Esophagus squamous epithelium (tissue), 5 donors: ENCODE measurements at places on chromosomes 4 and X. TPM values are rescaled to one million over a fixed set of nuclear protein-coding genes. Genes with fewer than 3 reads are reported as not detected.
A peak's percentile ranks its signal among the peaks of the same experiment; 100 is the strongest.

PAGE1 gene
- total RNA-seq = not detected

ADAMTS3 gene
- 0.15 TPM for total RNA-seq

KLB gene
- total RNA-seq = 0.34 TPM

SLC7A11 gene
- 1.5 TPM for total RNA-seq

NCAPG gene
- total RNA-seq = 6.6 TPM

OPHN1 gene
- 2.6 TPM for total RNA-seq

GRCh38 chr4:73172161-73172560, 86.4 kb downstream of the ANKRD17 start:
- no peaks in the 10 kb centered on the region for H3K27me3 ChIP-seq
- H3K27ac ChIP-seq = no peak overlapping the region
- DNase-seq = no peak
- H3K4me1 ChIP-seq = no peaks in the 10 kb centered on the region
- H3K4me3 ChIP-seq = no peak overlapping the region
- H3K36me3 ChIP-seq = peaks cover 4% of the 10 kb centered on the region

- no peak overlapping the region for H3K4me3 ChIP-seq
- H3K27me3 ChIP-seq = no peaks in the 10 kb centered on the region
- no peaks in the 10 kb centered on the region for H3K4me1 ChIP-seq
- H3K36me3 ChIP-seq = no peaks in the 10 kb centered on the region
Observed at GRCh38 chr4:52873191-52873590, 11.1 kb downstream of the RASL11B start.

GRCh38 chr4:128819082-128819742, 9.7 kb downstream of the JADE1 start:
- no peaks in the 10 kb centered on the region for H3K27me3 ChIP-seq
- no peak overlapping the region for H3K27ac ChIP-seq
- DNase-seq = no peak

- no peaks in the 10 kb centered on the region for H3K4me1 ChIP-seq
- no peak overlapping the region for H3K27ac ChIP-seq
- no peak for DNase-seq
- H3K4me3 ChIP-seq = no peak overlapping the region
- no peaks in the 10 kb centered on the region for H3K27me3 ChIP-seq
- no peaks in the 10 kb centered on the region for H3K36me3 ChIP-seq
Observed at GRCh38 chrX:95885074-95885473, 799.6 kb upstream of the DIAPH2 start.

GRCh38 chrX:19855700-19856381, 31.6 kb downstream of the SH3KBP1 start:
- H3K27me3 ChIP-seq = no peaks in the 10 kb centered on the region
- no peak overlapping the region for H3K27ac ChIP-seq
- no peak overlapping the region for H3K4me3 ChIP-seq
- no peak for DNase-seq
- no peaks in the 10 kb centered on the region for H3K4me1 ChIP-seq

DNA sequence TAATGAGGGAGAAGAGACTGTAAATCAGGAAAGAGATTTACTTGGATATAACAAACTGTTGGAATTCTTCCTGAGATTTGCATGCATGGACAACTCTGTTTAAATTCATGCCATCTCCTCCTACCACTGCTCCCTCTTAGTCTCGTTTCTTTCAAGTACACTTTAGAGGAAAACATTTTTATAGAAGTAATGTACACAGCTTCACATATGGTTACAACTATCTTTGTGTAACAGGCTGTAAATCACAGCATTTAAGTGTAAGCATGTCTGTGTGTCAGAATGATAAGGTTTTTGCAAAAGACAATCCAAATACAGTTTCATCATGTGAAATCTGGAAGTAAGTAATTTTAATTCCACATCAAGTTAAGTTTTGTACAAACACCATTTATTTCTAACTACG, 21.5 kb upstream of the ENPEP start:
- H3K27me3 ChIP-seq = peaks cover 4% of the 10 kb centered on the region
- no peak for DNase-seq
- no peak overlapping the region for H3K27ac ChIP-seq
- no peak overlapping the region for H3K4me3 ChIP-seq
- H3K36me3 ChIP-seq = no peaks in the 10 kb centered on the region

DNA sequence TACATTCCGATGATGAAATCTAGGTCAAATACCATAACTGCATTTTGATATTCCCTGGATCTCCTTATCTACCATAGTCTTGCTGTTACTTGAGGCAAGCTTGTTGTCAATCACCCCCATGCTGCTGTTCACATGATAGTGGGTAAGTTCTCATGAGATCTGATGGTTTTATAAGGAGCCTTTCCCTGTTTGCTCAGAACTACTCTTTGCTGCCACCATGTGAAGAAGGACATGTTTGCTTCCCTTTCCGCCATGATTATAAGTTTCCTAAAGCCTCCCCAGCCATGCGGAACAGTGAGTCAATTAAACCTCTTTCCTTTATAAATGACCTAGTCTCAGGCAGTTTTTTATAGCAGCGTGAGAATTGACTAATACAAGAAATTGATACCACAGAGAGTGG, 432.0 kb downstream of the GLUD2 start:
- no peak for DNase-seq
- H3K4me3 ChIP-seq = no peak overlapping the region
- H3K27ac ChIP-seq = no peak overlapping the region
- no peaks in the 10 kb centered on the region for H3K36me3 ChIP-seq

DNA sequence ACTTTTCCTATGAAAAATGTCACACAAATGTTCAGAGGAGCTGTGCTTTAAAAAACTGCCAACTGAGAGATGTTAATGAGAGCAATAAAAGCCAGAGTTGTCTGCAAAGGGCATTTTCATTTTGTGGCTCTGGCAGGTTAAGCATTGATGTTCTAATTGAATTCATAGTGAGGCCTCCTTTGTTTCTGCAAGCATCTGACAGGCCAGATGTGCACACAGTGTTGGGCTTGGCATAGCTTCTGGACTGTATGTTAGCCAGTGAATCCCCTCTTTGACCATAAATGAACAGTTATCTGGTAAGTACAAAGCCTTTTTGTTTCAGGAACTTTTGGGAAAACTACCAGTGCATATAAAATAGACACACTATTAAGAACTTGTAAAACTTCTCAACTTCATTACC, 81.9 kb downstream of the JADE3 start:
- H3K36me3 ChIP-seq = peaks cover 12% of the 10 kb centered on the region
- H3K27me3 ChIP-seq = no peaks in the 10 kb centered on the region
- H3K4me3 ChIP-seq = no peak overlapping the region

- H3K4me3 ChIP-seq = no peak overlapping the region
- DNase-seq = no peak
- H3K27ac ChIP-seq = no peak overlapping the region
- H3K36me3 ChIP-seq = no peaks in the 10 kb centered on the region
Observed at GRCh38 chr4:64340218-64341110, 68.8 kb downstream of the TECRL start.

- DNase-seq = no peak
- no peak overlapping the region for H3K4me3 ChIP-seq
- no peaks in the 10 kb centered on the region for H3K36me3 ChIP-seq
- H3K27me3 ChIP-seq = no peaks in the 10 kb centered on the region
- no peak overlapping the region for H3K27ac ChIP-seq
Observed at GRCh38 chr4:134174271-134174670, 27.3 kb downstream of the PABPC4L start.

DNA sequence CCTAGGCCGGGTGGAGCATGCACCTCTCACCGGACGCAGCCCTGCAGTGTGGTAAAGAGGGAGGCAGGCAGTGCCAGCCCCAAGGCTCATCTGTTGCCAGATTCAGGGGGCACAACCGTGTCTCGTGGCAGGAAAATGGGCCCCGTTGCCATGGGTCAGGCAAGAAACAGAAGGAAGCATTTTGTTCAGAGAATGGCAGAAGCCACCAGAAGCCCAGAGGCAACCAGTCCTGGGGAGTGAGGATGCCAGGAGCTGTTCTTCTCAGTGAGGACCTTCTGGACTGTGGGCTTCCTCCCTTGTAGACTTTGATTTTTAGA, 12.5 kb upstream of the UVSSA start:
- H3K4me1 ChIP-seq = no peaks in the 10 kb centered on the region
- H3K27me3 ChIP-seq = no peaks in the 10 kb centered on the region
- no peak overlapping the region for H3K27ac ChIP-seq
- no peak for DNase-seq

DNA sequence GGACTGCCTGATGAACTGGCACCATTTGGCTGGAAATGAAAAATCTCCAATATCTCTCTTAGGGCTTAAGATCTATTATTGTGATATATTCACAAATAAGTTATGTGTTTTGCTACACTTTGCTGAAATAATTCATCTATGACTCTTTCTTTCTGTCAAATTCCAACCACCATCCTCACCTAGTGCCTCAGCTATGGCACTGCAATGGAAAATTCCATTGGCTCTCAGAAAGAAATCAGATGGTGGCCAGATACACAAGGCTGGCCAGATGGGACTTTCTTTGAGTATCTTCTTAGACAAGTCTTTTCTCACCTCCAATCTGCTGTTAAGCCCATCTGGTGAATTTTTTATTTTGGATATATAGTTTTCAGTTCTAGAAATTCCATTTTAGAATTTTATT, 28.0 kb downstream of the NAT8L start:
- no peak overlapping the region for H3K4me3 ChIP-seq
- DNase-seq = no peak
- no peaks in the 10 kb centered on the region for H3K4me1 ChIP-seq
- H3K36me3 ChIP-seq = no peaks in the 10 kb centered on the region

- H3K4me1 ChIP-seq = peaks cover 7% of the 10 kb centered on the region
- H3K36me3 ChIP-seq = no peaks in the 10 kb centered on the region
- no peak overlapping the region for H3K27ac ChIP-seq
- H3K27me3 ChIP-seq = no peaks in the 10 kb centered on the region
- DNase-seq = no peak
- no peak overlapping the region for H3K4me3 ChIP-seq
Observed at GRCh38 chrX:153777261-153778090, 3.4 kb upstream of the SRPK3 start.

- DNase-seq = no peak
- H3K4me3 ChIP-seq = no peak overlapping the region
- no peaks in the 10 kb centered on the region for H3K4me1 ChIP-seq
- H3K27me3 ChIP-seq = no peaks in the 10 kb centered on the region
- no peak overlapping the region for H3K27ac ChIP-seq
- H3K36me3 ChIP-seq = no peaks in the 10 kb centered on the region
Observed at GRCh38 chr4:1126506-1126905, 13.1 kb upstream of the RNF212 start.

DNA sequence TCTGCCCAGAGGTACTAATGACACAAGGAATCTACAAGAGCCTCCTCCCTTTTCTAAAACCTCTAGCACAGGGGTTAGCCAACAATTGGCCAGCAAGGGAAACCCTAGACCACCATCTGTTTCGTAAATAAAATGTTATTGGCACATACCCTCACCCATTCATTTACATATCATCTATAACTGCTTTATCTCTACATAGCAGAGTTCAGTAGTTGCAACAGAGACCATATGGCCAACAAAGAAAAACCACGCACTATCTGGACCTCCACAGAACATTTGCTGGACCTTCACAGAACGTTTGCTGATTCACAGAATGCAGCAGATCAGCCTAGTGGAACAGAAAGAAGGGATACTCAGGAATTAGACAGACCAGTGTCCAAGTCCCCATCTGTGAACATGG, 9.4 kb downstream of the SLC2A9 start:
- no peak overlapping the region for H3K4me3 ChIP-seq
- DNase-seq = no peak
- H3K27me3 ChIP-seq = no peaks in the 10 kb centered on the region
- no peaks in the 10 kb centered on the region for H3K36me3 ChIP-seq

DNA sequence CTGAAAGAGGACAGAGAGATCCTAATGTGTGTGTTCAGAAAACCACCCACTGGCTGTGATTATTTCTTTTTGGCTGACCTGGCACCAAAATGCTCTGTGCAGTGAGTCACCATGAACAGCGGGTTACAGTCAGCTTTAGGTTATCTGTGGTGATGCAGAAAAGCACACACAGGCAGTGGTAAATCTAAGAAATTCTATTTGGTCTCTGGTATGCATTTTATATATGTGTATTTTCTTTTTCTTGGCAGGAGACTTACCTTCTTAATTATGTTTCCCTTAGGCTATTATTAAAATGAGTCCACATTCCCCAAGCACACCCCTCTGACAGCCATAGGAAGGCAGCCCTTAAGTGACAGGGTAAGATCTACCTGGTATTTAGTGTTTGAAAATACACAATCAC, 79.1 kb upstream of the TFDP3 start:
- no peak overlapping the region for H3K27ac ChIP-seq
- no peak for DNase-seq
- H3K36me3 ChIP-seq = no peaks in the 10 kb centered on the region
- no peaks in the 10 kb centered on the region for H3K4me1 ChIP-seq
- no peak overlapping the region for H3K4me3 ChIP-seq
- no peaks in the 10 kb centered on the region for H3K27me3 ChIP-seq

DNA sequence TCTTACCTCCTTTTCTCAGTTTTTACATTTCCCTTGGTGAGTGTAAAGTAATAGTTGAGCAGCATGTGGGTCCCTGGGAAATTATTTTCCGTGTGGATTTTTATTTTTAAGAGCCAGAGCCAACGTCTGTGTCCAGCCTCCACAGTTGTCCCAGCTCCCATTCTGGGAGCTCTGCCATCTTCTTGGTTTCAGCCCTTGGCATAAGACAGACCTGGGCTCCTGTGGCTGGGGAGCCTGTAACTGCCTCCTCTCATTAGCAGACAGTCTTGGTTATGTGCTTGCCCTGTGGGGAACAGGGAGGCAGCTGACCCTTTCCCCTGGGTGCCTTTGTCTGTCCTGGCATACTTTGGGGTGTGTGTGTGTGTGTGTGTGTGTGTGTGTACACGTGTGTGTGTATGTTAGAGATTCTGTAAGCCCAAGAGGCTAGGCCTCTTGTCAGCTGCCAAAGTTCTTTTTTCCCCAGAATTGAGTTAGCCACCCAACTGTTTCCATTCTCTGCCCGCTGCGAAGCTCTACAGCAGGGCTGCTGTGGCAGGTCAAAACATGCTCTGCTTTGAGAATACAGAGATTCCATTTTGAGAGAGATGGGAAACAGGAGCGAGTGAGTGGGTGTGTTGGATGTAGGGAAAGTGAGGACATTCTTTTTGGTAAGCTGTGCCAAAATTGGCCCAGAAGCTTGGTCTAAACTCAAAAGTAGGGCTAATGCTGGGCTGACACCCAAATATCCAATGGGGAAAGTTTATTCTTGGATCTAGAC, 140.7 kb downstream of the TMEM164 start:
- no peaks in the 10 kb centered on the region for H3K27me3 ChIP-seq
- H3K27ac ChIP-seq = peak overlapping the region; percentile 4
- DNase-seq = no peak
- H3K4me1 ChIP-seq = peaks cover 21% of the 10 kb centered on the region
- H3K36me3 ChIP-seq = peaks cover 5% of the 10 kb centered on the region

DNA sequence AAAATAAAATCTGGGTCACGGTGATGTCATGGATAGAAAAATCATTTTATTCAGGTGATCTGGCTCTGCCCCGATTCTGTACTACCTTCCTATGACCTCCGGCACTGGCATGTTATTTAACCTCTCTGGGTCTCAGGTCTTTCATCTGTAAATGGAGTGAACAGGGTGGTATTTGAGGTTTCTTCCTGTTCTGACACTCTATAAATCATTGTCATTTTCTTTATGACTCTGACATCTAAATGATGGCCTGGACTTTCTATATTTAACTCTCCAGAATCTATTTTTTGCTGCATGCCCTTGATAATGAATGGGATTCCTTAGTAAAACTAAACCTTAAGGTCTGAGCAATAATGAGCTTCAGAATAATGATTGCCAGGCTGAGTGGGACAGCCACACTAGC, 422.0 kb upstream of the CNKSR2 start:
- no peak for DNase-seq
- no peaks in the 10 kb centered on the region for H3K36me3 ChIP-seq

GRCh38 chr4:75633846-75634245, 3.5 kb upstream of the CDKL2 start:
- no peak overlapping the region for H3K27ac ChIP-seq
- no peak overlapping the region for H3K4me3 ChIP-seq
- no peaks in the 10 kb centered on the region for H3K27me3 ChIP-seq

- no peak overlapping the region for H3K27ac ChIP-seq
- no peak for DNase-seq
- no peaks in the 10 kb centered on the region for H3K36me3 ChIP-seq
- peaks cover 3% of the 10 kb centered on the region for H3K4me1 ChIP-seq
- no peak overlapping the region for H3K4me3 ChIP-seq
Observed at GRCh38 chr4:163556177-163556576, 61.7 kb downstream of the TMA16 start.
